ENCODE measurements at places on chromosomes 2 and 18.
A peak's percentile ranks its signal among the peaks of the same experiment; 100 is the strongest.

DNA sequence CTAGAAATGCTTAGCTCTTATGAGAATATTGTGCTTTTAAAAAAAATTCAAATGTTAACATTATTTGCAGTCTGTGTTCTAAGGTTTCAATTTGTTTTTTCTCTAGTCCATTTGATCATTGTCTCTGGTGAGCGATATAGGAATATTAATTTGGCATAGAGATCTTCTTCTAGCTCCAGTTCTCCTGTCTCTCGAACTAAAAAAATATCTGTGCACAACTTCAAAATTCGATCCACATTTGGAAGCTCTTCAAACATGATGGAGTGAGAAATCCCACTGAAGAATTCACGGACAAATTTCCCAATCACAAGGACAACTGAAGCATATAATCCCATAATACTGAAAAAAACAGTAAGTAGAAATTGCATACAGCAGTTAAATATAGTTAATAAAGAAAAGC is 145.6 kb downstream of the NAPG start:
- no peak for DNase-seq

- DNase-seq = no peak
These were observed 66.7 kb upstream of the LPIN2 start for GRCh38 chr18:3079653-3080052.

- peak; percentile 22 for DNase-seq
These were observed 4.7 kb downstream of the EPG5 start for GRCh38 chr18:45962461-45962860.

DNA sequence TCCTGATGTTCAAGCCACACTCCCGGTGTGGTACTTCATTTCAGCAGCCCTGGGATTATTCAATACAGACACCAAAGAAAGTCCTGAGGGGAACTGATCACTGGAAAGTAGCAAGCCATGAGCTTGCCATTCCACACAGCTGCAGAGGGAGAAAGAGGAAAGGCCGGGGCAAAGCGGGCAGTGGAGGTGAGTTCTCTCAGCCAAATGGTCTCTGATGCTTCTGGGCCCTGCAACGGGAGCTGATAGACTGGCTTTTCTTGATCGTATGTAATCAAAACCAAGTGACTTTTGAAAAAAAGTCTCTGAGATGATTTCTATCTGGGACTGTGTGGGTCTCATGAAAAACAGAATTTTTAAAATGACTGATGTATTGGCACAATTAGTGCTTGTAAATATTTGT is 152.9 kb downstream of the ALPK2 start:
- DNase-seq = no peak

GRCh38 chr2:231433990-231434389 is 30.3 kb downstream of the NCL start:
- no peak for DNase-seq
